ENCODE measurements at places on chromosomes 4 and X. TPM values are rescaled to one million over a fixed set of nuclear protein-coding genes. Genes with fewer than 3 reads are reported as not detected.

DNA sequence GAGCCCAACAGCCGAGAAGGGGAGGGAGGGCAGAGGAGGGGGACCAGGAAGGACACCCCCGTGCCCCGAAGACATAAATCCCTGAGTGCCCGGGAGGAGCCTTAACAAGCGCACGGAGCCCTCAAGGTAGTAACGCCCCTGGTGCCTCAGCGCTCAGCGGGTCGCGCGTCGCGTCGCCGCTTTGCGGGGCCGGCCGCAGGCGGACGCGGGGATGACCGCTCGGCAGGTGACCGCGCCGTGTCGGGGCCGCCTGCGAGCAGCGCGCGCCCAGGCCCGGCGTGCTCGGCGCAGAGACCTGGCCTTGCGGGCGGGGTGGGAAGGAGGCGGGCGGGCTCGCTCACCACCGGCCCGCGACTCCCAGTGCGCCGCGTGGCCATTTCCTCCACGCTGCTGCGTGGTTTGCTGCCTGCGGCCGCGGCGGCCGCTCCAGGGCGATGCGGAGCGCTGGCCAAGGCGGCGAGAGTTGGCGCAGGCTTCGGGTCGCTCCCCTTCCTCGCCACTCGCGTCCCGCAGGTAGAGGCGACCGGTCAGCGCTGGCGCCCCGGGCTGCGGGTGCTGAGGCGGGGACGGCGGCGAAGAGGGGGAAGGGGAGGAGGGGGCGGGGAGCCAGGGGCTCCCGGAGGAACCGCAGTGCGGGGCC is 632 bp downstream of the CCSER1 start:
- no peak for DNase-seq

TGIF2LX gene
- total RNA-seq, result not detected

GLRA3 gene
- total RNA-seq, result not detected

SOWAHD gene
- 0.05 TPM for total RNA-seq

- no peak for DNase-seq
These were observed 575.5 kb downstream of the GBA3 start for GRCh38 chr4:23268072-23268771.

- peak; percentile 63 for DNase-seq
These were observed 250.5 kb downstream of the TECRL start for GRCh38 chr4:64158648-64159326.

All from HT1080 (cell line).